Pulmonary artery endothelial cell (primary cell): ENCODE measurements at places on chromosomes 4 and X.

DNA sequence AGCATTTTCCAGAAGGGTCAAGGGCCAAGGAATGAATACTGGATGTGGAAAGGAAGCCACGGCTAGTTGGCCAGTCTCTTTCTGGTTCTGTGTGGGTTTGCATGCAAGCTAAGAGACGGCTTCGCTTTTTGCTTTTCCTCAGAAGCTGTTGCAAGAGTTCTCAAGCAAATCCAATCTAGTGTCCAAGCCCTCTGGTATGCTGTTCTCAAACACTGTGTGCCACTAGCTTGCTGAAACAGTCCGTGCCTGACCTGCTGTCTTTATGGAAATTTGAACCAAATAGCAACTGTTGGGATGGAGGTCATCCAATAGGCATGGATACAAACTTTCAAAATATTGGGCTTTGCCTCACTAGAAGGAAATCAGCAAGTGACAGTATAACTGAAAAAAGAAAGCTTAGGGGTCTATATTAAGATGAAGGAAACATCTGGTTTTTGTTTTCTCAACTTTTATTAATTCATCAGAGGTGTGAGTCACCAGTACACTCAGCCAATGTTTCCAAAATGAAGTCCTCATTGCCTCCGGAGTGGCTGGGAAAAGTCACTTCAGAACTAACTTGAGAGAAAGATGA lies 70.5 kb downstream of the SLC9A6 start:
- peak; percentile 53 for DNase-seq

GRCh38 chr4:99885063-99885664 lies 9.1 kb downstream of the LAMTOR3 start:
- DNase-seq = no peak

DNA sequence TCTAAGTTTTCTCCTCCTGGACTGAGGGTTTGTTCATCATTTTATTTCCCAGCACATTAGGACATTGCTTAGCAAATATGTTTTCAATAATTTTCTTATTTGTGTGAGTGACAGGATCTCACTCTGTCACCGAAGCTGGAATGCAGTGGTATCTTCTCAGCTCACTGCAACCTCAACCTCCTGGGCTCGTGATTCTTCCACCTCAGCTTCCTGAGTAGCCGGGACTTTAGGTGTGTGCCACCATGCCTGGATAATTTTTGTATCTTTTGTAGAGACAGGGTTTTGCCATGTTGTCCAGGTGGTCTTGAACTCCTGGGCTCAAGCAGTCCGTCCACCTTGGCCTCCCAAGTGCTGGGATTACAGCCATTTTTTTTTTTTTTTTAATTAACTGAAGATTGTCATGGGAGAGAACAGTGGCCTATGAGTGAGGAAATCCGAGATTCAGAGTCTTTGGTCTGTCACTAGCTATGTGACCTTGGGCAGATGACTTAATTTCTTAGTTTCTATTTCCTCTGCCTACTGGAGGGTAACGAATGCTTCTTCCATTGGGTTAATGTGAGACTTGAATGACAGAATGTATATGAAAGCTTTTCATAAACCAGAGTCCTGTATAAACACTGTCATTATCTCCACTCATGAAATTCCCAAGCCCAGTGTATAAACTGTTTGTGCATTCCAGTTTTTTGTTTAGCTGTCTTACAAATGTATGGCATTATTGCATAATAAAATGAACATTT lies 23.9 kb downstream of the MOB1B start:
- DNase-seq = no peak

GRCh38 chrX:134925551-134925950 lies 65.2 kb upstream of the SMIM10 start:
- no peak for DNase-seq

DNA sequence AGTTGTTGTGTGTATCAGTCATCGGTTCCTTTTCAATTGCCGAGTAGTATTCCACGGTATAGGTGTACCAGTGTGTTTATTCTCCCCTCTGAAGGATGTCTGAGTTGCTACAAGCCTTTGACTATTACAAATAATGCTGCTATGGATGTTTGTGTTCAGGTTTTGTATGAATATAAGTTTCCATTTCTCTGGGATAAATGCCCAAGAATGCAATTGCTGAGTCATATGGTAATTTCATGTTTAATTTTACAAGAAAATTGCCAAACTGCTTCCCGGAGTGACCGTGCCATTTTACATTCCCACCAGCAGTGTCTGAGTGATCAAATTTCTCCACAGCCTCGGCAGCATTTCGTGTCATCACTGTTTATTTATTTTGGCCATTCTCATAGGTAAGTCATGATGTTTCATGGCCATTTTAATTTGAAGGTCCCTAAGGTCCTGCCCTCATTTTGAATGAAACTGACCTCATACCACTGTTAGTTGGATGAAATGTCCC lies 73.9 kb downstream of the IRF2 start:
- peak; percentile 57 for DNase-seq

DNA sequence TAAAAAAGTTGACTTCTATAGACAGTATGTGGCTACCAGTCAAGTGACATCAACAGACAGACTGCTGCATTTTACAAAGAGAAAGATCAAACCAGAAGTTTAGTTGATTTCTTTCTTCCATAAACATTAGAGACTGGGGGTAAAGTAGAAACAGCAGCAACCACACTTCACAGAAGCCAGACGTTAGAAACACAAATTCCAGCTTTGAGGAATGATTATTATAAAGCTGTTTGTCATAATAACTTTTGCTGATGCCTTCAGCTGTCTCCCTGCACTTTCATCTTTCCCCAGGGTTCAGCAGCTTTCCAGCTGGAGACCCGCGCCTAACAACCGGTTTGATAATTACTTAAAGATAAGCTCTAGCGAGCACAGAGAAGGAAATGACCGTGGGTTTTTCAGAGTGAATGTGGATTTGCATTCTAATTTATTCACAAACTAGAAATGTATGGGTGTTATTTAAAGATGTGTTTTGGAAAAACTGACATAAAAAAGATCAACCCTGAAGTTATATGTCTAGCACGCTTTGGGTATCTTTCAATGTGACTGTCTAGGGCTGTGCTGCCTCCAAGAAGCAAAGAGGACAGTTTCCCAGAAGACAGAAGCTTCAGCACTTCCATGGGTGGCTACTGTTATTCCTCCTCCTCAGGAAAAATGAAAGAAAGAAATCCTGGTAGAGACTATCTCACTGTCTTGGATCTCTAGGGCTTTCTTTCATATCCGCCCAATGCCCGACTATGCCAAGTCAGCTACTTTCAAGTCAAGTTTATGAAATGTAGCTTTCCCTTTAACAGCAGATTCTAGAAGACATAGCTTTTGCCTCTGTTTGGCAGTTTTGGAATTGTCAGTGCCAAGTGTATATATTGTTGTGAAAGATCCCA lies 15.0 kb upstream of the ENAM start:
- DNase-seq = no peak

DNA sequence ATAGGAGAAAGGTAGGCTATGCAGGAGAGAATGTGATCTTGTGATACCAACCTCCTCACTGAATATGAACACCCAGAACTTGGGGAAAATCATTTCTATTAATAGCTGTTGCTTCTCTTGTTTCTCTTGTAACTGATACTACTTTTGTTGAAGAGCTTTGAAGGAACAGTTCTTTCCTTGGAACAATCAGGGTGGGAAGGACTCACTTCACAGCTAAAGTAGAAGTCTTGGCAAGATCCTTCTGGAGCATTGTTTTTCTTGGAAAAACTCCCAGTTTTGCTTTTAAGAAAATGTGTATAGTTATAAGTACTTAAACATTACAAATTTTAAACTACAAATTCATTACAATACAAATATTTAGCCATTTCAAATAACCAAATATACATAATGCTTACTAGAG lies 19.1 kb upstream of the XK start:
- peak; percentile 7 for DNase-seq

GRCh38 chrX:106608016-106608415 lies 3.8 kb upstream of the RADX start:
- no peak for DNase-seq
